ENCODE measurements at places on chromosomes 5 and 9. TPM values are rescaled to one million over a fixed set of nuclear protein-coding genes. Genes with fewer than 3 reads are reported as not detected.

The SPEF2 gene
- total RNA-seq = 2.1 TPM

The ZNF608 gene
- total RNA-seq = 0.66 TPM

The TCF7 gene
- 14.9 TPM for total RNA-seq

The TMEM167A gene
- total RNA-seq = 68.0 TPM
